NCI-H774 (cell line): ENCODE measurements at places on chromosomes 13 and 19.

- DNase-seq, result peak; percentile 31
Measured at GRCh38 chr19:39557811-39558623, 18.1 kb upstream of the EID2 start.

DNA sequence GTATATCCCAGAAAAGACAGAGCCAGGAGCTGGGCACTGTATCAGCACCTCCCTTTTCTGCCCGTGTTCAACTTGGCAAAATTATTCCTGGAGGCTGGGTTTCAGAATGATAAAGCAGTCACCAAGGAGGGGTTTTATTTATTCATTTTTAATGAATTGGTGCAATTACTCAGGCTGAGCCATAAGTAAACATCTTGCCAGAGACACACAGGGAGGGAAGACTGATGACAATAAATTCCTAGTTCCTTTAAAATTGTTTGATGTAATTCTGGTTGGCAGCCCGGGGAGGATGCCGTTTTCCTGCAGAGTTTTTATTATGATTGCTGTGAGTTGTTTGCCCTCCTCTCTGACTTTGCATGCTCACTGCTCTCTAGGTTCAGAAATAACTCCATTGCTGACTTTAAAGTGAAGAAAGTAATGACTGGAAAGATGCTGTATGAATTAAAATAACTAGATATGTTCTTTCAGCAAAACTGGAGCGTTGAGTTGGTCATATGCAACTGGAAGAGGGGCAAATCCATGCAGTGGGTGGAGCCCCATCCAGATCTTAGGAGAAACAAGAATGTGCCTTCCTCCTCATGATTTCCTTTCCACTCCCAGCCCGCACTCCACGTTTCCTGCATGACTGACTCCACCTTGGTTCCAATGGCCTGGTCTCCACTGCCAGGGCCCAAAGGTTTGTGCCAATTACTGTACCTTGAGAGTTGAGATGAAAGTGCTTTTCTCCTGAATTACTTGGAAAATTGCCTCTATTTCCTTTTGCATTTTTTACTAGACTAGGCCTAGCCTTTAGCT lies 182.1 kb downstream of the RFC3 start:
- DNase-seq, result no peak

GRCh38 chr13:40897053-40897452 lies 107.6 kb downstream of the SLC25A15 start:
- DNase-seq, result no peak

DNA sequence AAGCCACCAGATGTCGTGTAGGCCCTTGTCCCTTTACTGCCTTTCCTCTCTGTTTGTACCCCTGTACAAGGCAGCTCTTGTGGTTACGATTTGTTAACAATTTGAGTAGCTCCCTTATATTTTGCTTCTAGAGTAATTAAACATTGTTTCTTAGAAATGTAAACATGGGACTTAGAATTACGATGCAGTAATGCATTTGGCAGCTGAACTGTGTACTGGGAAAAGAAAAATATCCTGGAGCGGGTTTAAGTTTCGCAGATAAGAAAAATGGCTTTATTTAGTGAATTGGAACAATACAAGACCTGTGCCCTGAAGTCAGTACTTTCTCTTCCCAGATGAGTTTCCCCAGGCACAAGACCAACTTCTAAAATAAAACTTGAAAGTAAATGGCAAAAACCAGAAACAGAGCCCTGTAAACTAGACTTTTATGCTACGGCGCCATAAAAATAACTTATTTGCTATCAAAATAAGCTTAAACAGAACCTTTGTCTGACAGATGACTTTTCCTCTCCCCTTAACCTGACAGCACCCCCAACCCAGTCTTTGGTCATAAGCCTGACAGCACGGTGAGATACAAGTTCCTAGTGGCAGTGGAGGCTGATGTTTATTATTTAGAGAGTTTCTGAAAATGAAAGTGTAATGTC lies 63.0 kb downstream of the LRCH1 start:
- no peak for DNase-seq

DNA sequence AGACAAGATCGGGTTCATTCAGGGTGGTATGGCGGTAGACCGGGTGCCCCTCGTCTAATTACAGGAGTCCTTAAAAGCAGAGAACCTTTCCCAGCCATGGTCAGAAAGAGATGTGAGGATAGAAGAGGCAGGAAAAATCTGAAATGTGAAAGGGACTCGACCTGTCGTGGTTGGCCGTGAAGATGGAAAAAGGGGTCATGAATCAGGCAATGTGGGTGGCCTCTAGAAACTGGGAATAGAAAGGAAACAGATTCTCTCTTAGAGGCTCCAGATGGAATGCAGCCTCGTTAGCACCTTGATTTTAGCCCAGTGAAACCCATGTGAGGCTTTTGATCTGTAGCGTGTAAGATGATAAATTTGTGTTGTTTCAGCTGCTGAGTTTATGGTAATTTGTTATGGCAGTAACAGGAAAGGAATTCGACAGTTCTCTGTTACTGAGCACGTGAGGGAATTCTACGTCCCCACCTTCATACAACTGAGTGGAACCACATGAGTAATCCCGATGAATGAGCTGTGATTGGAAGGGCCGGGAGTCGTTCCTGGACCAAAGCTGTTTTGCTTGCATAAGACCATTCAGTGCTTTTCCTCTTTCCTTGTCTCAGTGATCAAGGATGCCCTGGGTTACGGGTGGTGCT lies 11.0 kb upstream of the CA11 start:
- peak; percentile 19 for DNase-seq

DNA sequence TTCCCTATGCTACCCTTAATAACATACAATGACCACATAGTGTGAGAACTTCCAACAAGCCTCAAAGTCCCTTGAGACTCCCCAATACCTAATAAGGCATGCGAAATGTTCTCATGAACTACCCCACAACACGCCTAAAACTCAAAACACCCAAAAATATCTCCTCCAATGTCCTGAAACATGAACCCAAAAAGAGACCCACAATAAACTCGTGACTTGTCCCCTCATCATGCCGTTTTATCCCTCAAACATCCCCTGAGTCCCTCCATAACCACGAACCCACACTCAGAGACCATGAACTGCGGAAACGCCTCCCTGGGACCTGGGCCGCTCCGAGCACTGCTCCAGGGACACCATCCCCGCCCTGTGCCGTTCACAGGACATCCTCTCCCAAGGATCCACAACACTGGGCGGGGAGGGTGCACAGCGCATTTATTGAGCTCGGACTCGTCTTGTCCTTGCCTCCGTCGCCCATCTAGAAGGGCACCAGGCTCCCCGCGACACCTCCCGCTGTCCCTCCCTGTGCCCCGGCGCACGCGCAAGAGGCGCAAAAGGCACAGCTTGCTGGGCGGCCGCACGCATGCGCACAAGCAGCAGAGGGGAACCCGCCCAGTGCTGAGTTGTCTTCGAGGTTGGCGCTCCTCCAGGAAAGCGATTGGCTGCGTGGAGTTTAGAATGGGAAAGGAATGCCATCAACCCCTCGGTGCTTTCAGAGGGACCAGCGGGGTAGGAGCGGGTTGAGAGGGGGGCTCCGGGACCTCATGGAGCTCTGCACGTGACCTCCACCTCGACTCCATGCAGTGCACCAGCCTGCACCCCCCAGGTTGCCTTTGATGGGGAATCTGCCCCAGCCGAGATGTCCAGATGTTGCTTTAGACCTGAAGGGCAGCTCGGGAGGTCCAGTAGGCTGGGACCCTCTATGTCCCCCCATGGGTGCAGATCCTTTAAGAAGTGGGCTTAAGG lies 8.8 kb downstream of the FXYD3 start:
- peak; percentile 74 for DNase-seq

- DNase-seq, result no peak
Measured at GRCh38 chr13:93558637-93559036, 332.0 kb downstream of the GPC6 start.
